ENCODE measurements at places on chromosomes 11 and 22.

- DNase-seq = no peak
Observed at GRCh38 chr22:19971276-19972124, 29.9 kb upstream of the TXNRD2 start.

DNA sequence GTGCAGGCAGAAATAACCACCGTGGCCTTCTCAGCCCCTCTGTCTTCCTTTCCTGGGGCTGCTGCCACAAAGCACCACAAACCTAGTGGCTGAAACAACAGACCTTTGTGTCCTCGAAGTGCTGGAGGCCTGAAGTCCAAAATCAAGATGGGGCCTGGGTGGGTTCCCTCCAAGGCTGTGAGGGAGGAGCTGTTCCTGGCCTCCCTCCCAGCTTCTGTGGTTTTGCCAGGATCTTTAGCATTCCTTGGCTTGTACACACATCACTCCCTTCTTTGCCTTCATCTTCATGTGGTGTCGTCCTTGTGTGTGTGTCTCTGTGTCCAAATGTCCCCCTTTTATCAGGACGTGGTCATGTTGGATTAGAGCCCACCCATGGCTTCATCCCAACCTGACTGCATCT, 29.0 kb upstream of the PARVG start:
- DNase-seq = no peak

- peak; percentile 68 for DNase-seq
Observed at GRCh38 chr11:67117672-67118180, 1.3 kb upstream of the KDM2A start.

DNA sequence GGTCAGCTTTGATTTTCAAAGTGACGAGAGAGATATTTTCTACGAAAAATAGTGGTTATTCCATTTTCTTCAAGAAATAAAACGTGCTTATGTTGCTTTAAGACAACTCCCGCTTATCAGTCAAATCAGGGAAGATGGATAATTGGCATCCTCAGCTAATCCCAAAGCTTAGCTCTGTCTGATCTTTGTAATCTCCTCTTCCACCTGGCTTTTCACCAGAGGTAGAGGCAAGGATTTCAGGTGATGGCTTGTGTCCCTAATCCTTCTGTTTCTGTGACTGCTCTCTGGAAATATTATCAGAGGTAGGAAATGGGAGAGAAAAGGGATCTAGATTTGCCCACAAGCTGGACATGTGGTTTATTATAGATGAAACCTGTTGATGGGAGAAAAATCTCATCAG, 78.9 kb downstream of the DBX1 start:
- no peak for DNase-seq

DNA sequence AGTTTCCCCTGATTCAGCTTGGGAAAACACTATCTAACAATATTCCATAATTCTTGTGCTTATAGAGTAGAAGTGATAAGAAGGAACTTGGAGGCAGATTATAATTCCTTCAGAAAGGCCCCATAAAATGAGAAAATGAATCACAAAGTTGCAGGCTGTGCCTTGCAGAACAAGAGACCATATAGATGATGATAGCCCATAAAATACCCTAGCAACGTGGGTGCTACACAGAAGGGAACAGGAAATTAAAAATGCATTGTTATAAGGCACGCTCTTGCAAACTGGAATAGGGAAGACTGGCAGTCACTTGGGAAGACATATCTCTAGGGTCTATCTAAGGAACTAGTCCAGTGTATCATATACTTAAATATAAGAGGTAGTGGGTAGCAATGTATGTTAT, 67.6 kb downstream of the KIF18A start:
- no peak for DNase-seq

- DNase-seq = no peak
Observed at GRCh38 chr11:3006505-3007260, 14.6 kb upstream of the NAP1L4 start.

GRCh38 chr11:119195680-119196079, 10.4 kb downstream of the NHERF4 start:
- peak; percentile 52 for DNase-seq

GRCh38 chr11:118436639-118437207, 431 bp downstream of the KMT2A start:
- DNase-seq = peak; percentile 0

DNA sequence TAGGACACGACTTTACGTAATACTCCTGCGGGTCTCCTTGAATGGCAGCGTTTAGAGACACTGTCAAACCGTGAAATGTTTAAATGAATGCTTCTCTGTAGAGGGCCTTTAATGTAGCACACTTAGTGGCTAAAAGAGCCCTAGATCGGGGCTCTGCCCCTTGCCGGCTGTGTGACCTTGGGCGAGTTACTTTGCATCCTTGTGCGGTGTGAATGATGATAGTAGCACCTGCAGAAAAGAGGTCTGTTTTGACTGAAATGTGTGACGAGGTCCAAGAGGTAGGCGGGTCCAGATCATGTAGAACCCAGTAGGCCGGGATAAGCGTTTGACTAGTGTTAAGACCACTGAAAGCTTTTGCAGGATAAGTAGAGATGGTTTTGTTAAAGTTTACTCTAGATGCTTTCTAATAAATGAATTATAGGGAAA, 866 bp downstream of the MED17 start:
- no peak for DNase-seq

DNA sequence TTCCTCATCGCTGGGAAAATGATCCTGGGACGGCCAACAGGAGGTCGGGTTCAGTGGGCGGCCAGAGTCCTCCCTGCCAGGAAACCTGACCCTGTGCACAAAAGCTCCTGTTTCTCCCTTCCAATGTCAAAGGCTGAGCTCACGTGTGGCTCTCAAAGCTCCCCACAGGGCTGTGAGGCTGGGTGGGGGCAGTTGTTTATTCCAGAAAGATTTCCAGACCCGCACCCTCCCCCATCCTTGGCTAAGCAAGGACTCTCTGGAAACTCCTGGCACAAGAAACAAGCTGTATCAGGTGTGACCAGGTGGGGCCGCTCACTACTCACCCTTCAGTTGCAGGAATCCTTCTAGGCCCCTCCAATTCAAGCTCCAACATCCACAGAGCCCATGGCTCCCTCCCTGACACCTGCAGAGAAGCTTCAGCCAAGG, 131.9 kb downstream of the SHANK2 start:
- no peak for DNase-seq
